Stimulated activated naive B cell treated with anti-CD40 and anti-IgM and Interleukin-4, amounts not matched to agents 10 μg/mL and 1 μg/mL and 100 μg/mL, for 72 hours (primary cell): ENCODE measurements at places on chromosomes 1 and 21.

- DNase-seq = no peak
Measured at GRCh38 chr1:19202396-19202795, 7.7 kb downstream of the UBR4 start.

GRCh38 chr21:26554365-26554764 lies 18.7 kb downstream of the CYYR1 start:
- no peak for DNase-seq

DNA sequence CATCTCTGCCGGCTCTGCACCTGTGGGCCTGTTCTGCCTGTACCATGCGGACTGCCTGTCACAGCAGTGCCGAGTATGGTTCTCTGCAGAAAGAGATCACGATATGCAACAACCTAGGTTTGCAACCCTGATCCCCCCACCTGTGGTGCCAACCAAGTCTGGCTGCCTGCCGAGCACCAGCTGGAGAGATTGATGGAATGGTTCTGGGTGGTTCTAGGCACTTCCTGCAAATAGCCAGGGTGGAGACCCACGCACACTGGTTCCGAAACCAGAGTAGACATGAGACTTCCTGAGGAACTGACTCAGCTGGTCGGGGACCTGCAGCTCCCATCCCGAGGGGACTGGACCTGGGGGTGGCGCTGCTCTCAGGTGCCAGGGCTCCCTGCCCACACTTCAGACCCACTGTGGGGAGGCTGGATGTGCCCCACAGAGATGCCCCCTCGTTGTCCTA lies 5.4 kb downstream of the TPRG1L start:
- no peak for DNase-seq

- no peak for DNase-seq
Measured at GRCh38 chr21:43345746-43346409, 81.1 kb downstream of the SIK1 start.

- no peak for DNase-seq
Measured at GRCh38 chr1:116107371-116107770, 3.8 kb upstream of the MAB21L3 start.

GRCh38 chr1:52571783-52572182 lies 18.9 kb upstream of the TUT4 start:
- no peak for DNase-seq

DNA sequence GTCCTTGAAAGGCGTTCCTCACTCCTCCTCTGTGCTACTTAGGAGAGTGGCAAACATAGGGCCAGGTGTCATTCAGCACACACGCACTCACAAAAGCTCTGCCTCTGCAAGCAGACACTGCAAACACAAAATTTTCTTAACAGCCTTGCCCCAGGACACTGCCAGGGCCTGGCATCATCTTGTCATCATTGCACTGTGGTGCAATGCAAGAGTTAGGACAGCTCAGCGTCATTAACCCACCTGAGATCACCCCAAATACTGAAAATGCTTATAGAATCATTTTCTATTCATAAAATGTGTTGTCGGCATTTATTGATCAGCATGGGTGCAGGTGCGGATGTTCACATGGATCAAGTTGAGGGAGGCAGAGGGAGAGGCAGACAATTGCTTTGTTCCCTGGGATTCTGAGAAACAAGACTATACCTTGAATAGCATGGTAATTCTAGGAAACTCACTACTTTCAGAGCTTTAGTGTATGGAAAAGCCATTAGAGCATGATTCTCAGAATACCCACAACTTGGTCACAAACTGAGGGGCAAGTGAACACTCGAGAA lies 3.0 kb downstream of the ADAM30 start:
- no peak for DNase-seq

DNA sequence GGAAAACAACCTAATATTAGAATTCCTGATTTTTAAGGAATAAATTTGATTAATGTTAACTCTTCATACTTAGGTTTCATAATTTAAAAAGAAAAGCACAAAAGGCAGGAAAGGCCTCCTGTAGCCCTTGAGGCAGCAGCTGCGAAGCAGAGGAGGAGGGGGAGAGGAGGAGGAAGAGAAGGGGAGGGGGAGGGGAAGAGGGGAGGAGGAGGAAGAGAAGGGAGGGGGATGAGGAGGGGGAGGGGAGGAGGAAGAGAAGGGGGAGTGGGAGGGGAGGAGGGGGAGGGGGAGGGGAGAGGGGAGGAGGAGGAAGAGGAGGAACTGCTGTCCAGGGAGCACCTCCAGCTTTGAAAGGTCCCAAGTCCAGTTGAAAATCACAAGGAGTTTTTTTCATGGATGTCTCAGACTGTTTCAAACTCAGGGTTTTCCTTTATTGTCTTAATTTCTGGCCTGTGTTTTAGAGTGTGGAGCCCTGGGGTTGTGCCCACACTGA lies 35.1 kb upstream of the DIP2A start:
- DNase-seq = no peak

GRCh38 chr1:212138457-212138856 lies 102.9 kb downstream of the DTL start:
- DNase-seq = no peak

DNA sequence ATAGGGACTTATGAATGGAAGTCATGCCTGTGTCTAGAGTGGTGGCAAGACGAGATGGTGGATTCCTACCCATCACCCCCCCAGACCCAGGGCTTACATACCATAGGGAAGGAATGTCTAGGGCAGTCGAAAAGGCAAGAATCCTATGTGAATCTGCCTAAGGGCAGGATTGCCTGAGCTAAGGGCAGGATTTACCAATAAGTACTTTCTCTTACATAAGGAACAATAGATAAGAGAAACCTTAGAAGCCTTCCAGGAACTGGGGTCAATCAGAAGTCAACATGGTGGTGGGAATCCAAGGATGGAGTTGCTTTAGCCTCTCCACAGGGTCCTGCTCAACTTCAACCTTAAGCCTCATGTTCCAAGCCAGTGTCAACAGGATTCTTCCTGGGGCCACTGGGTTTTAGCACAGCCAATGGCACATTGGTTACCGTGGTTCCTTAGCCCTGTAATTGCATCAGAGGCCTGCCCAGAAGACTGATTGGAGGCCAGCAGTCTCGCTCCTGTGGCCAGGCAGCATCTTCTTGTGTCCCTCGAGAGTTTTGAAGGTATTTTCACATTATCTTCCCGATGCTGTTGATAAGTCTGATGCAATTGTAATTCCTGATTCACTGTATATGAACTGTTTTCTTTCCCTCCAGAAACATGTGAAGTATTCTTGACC lies 20.7 kb downstream of the BACE2 start:
- DNase-seq = no peak
